Liver (tissue), 10 donors: ENCODE measurements at places on chromosomes 7 and 10.

DNA sequence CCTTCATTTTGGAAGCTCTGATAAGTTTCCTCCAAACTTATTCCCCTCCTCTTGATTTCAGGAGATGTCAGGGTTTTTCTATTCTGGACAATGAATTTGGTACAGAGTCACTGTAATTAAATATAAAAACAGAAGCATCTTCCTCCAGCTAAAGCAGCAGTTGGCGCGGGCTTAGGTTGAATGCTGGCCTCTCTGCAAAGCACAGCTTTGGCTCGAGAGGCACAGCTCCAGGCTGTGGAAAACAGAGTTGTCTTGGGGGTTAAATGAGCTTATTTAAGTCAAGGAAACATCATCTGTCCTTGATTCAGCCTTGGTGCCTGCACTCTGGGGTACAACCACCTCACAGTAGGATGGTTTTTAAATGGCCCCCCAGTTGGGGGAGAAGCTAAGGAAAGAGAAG is 35.0 kb upstream of the PDCD4 start:
- no peak for DNase-seq
- H3K36me3 ChIP-seq, result no peaks in the 10 kb centered on the region
- H3K4me1 ChIP-seq, result peaks cover 3% of the 10 kb centered on the region
- H3K27me3 ChIP-seq, result no peaks in the 10 kb centered on the region
- no peak overlapping the region for H3K4me3 ChIP-seq
- no peak overlapping the region for H3K27ac ChIP-seq

DNA sequence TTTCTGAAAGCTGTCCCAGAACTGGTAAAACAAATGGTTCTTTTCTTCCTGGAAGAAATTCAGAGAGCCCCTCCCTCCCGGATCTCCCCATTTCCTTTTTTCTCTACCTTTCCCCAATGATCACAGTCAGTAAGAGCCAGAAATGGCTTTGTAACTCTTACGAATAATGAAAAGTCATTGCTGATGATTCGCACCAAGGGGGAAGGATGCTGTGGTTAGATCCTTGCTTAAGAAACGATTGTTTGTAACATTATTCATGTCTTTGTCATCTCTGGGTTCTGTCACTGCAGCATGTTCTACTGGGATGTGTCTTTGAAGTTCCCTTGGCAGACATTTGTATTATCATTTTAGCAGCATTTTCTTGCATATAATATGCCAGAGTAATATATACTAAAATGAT is 138.9 kb downstream of the CACNB2 start:
- H3K4me3 ChIP-seq, result no peak overlapping the region
- DNase-seq, result no peak
- H3K36me3 ChIP-seq, result no peaks in the 10 kb centered on the region
- no peak overlapping the region for H3K27ac ChIP-seq
- H3K4me1 ChIP-seq, result no peaks in the 10 kb centered on the region

DNA sequence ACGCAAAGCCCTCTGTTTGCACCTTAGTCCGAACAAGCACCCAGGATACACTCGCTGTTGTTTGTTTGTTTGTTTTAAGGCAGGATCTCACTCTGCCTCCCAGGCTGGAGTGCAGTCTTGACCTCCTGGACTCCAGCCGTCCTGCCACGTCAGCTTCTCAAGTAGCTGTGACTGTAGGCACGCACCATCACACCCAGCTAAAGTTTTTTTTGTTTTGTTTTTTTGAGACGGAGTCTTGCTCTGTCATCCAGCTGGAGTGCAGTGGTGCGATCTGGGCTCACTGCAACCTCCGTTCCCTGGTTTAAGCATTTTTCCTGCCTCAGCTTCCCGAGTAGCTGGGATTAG is 76.8 kb downstream of the CTBP2 start:
- H3K4me1 ChIP-seq, result peaks cover 8% of the 10 kb centered on the region
- no peak overlapping the region for H3K4me3 ChIP-seq
- no peaks in the 10 kb centered on the region for H3K27me3 ChIP-seq
- H3K36me3 ChIP-seq, result no peaks in the 10 kb centered on the region

- peaks cover 13% of the 10 kb centered on the region for H3K36me3 ChIP-seq
- DNase-seq, result peak; percentile 33
- no peaks in the 10 kb centered on the region for H3K27me3 ChIP-seq
- H3K4me1 ChIP-seq, result peaks cover 54% of the 10 kb centered on the region
Measured at GRCh38 chr7:44768628-44769371, 20.2 kb downstream of the ZMIZ2 start.

DNA sequence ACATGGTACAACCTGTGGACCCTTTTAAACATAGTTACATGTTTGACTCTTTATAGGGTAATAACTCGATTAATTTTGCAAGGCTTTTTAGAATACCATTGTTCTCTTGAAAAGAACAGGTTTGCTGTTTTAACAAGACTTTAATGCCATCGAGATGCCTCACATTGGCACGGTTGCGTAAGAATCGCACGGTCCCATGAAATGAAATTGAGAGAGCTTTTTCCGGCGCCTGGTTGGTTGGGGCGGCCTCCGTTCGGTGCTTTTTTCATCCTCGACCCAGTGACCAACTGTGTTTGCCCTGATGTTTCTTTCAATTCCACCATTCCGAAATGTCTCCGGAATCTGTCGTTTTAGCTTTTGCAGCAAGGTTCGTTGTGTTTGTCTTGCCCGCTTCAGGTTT is 142.4 kb downstream of the CUX1 start:
- H3K27me3 ChIP-seq, result no peaks in the 10 kb centered on the region
- no peaks in the 10 kb centered on the region for H3K36me3 ChIP-seq
- no peak overlapping the region for H3K27ac ChIP-seq
- H3K4me1 ChIP-seq, result no peaks in the 10 kb centered on the region

DNA sequence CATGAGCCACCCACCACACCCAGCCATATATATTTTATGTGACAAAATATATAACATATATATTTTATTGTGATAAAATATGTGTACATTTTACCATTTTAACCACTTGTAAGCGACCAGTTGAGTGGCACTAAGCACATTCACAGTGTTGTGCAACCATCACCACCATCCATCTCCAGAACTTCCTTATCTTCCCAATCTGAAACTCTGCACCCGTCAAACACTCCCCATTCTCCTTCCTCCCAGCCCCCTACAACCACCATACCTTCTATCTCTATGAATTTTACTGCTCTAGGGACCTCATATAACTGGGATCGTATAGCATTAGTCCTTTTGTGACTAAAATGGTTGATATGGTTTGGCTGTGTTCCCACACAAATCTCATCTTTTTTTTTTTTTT is 20.8 kb upstream of the CYTH3 start:
- DNase-seq, result no peak
- H3K27ac ChIP-seq, result no peak overlapping the region
- no peaks in the 10 kb centered on the region for H3K4me1 ChIP-seq
- H3K27me3 ChIP-seq, result no peaks in the 10 kb centered on the region
- no peak overlapping the region for H3K4me3 ChIP-seq

DNA sequence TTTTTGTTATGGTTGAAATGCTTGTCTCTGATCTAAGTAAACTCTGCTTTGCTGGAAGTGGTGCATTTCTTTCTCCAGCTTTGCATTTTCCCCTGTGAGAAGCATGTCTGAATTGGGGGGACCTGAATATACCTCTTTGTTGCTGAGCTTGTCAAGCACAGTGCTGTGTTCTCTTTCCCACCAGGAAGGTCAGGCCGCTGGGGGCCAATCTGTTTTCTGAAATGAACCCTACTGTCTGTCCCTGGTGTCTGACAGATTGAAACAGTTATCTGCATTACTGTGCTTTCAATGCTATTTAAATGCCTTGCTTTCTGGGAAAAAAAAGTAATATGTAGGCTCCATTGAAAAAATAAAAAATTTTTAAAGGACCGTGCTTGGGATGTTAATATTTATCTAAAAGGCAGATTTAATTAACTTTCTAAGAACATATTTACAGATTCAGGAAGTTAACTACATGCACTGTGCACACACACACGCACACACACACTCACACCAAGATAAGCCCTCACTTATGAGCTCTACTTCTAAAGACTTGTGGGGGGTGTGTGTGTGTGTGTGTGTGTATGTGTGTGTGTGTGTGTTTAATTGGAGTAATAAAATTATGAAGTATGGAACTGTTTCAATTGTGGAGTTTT is 127.0 kb upstream of the FZD1 start:
- no peak overlapping the region for H3K4me3 ChIP-seq
- no peak overlapping the region for H3K27ac ChIP-seq
- DNase-seq, result no peak
- H3K36me3 ChIP-seq, result no peaks in the 10 kb centered on the region
- no peaks in the 10 kb centered on the region for H3K4me1 ChIP-seq

GRCh38 chr7:142602183-142602582 is 147.1 kb upstream of the PRSS1 start:
- no peaks in the 10 kb centered on the region for H3K4me1 ChIP-seq
- no peaks in the 10 kb centered on the region for H3K36me3 ChIP-seq
- no peak overlapping the region for H3K27ac ChIP-seq
- DNase-seq, result no peak
- H3K4me3 ChIP-seq, result no peak overlapping the region

- no peak overlapping the region for H3K4me3 ChIP-seq
- H3K27me3 ChIP-seq, result no peaks in the 10 kb centered on the region
- no peaks in the 10 kb centered on the region for H3K36me3 ChIP-seq
Measured at GRCh38 chr10:80529604-80530003, 8.1 kb upstream of the SH2D4B start.
